Calu3 (cell line): ENCODE measurements at places on chromosomes 6 and 20. TPM values are rescaled to one million over a fixed set of nuclear protein-coding genes. Genes with fewer than 3 reads are reported as not detected.

Gene SASH1
- total RNA-seq = 12.1 and 12.3 TPM in 2 replicates

Gene TNFRSF21
- 255 and 282 TPM in 2 replicates for total RNA-seq

Gene MEI4
- 0.07 and 0.09 TPM in 2 replicates for total RNA-seq

Gene VGLL2
- total RNA-seq = not detected in 2 replicates

Gene TRIM31
- 161 and 181 TPM in 2 replicates for total RNA-seq

Gene ISM1
- total RNA-seq = not detected in 2 replicates

Gene GTSF1L
- total RNA-seq = not detected in 2 replicates

Gene CDSN
- 0.35 and 0.42 TPM in 2 replicates for total RNA-seq

Gene CFB
- 944 and 1,205 TPM in 2 replicates for total RNA-seq

Gene NR2E1
- total RNA-seq = not detected in 2 replicates

Gene FGD2
- 0.19 and 1.0 TPM in 2 replicates for total RNA-seq

Gene ZNF165
- total RNA-seq = 6.3 and 7.0 TPM in 2 replicates

Gene SEL1L2
- total RNA-seq = not detected in 2 replicates

Gene AKAP7
- 6.7 and 7.7 TPM in 2 replicates for total RNA-seq

Gene LINC00237
- not detected in 2 replicates for total RNA-seq

Gene SOX4
- total RNA-seq = 109 and 120 TPM in 2 replicates

Gene AGER
- 14.3 and 14.4 TPM in 2 replicates for total RNA-seq

Gene QKI
- 94.1 and 131 TPM in 2 replicates for total RNA-seq

Gene BPI
- total RNA-seq = not detected in 2 replicates

Gene TBXT
- not detected in 2 replicates for total RNA-seq

Gene CYB5R4
- total RNA-seq = 23.3 and 28.3 TPM in 2 replicates

Gene SRMS
- not detected in 2 replicates for total RNA-seq

Gene HEY2
- total RNA-seq = 0.47 and 0.64 TPM in 2 replicates

Gene CLDN20
- total RNA-seq = not detected in 2 replicates

Gene ADGB
- total RNA-seq = not detected in 2 replicates

Gene UBR2
- 32.4 and 32.9 TPM in 2 replicates for total RNA-seq

Gene SLPI
- total RNA-seq = 270 and 446 TPM in 2 replicates

Gene CHRNA4
- not detected in 2 replicates for total RNA-seq

Gene DLGAP4
- 66.4 and 74.7 TPM in 2 replicates for total RNA-seq

Gene CCR6
- not detected in 2 replicates for total RNA-seq

Gene NKAIN4
- not detected in 2 replicates for total RNA-seq

Gene PDYN
- total RNA-seq = not detected in 2 replicates

Gene COL9A1
- total RNA-seq = not detected in 2 replicates

Gene C6orf58
- 0.31 and 0.64 TPM in 2 replicates for total RNA-seq

Gene TUBB1
- not detected in 2 replicates for total RNA-seq

Gene TLDC2
- total RNA-seq = 1.1 and 1.9 TPM in 2 replicates

Gene RALGAPA2
- 26.3 and 28.5 TPM in 2 replicates for total RNA-seq

Gene NTSR1
- not detected in 2 replicates for total RNA-seq

Gene EGFL8
- 18.8 and 20.2 TPM in 2 replicates for total RNA-seq

Gene OPRL1
- 0.17 and 0.33 TPM in 2 replicates for total RNA-seq

Gene NMBR
- total RNA-seq = not detected in 2 replicates
